ENCODE measurements at places on chromosomes 16 and 17.

- DNase-seq: no peak
Measured at GRCh38 chr17:70379945-70380344, 210.6 kb downstream of the KCNJ2 start.

GRCh38 chr16:3727806-3728381 lies 10.6 kb upstream of the TRAP1 start:
- no peak for DNase-seq

DNA sequence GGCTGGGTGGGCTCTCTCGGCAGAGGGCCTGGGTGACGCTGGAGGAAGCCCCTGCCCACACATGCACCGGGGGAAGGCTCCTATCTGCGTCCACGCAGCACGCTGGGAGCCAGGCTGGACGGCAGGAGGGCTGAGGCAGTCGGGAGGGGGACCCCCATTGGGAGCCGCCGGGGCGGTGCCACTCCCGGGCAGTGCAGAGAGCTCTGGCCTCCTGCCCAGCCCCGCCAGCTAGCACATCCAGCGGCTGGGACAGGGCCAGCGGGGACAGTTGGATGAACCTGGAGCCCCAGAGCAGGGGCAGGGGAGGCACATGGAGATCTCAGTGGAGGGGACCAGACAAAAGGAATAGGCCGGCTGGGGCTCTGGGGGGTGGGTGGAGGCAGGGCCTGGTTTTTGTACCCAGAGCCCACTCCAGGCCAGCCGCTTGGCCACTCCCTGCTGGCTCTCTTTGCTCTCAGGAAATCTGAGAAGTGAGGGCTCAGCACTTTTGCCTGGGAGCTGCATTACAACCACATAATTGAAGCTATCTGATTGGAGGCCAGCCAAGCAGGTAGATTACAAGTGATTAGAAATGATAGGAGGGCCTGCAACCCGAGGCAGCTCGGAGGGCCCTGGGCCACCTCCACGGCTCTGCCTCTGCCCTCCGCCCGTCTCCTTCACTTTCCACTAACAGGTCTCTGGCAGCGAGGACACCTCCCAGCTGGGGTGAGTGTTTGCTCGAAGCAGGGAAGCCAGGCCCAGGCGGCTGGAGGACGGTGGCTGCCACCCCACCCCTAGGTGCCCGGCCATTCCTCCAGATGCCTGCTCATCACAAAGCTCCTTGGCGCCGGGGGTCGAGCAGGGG lies 40.1 kb downstream of the ENGASE start:
- DNase-seq: no peak

DNA sequence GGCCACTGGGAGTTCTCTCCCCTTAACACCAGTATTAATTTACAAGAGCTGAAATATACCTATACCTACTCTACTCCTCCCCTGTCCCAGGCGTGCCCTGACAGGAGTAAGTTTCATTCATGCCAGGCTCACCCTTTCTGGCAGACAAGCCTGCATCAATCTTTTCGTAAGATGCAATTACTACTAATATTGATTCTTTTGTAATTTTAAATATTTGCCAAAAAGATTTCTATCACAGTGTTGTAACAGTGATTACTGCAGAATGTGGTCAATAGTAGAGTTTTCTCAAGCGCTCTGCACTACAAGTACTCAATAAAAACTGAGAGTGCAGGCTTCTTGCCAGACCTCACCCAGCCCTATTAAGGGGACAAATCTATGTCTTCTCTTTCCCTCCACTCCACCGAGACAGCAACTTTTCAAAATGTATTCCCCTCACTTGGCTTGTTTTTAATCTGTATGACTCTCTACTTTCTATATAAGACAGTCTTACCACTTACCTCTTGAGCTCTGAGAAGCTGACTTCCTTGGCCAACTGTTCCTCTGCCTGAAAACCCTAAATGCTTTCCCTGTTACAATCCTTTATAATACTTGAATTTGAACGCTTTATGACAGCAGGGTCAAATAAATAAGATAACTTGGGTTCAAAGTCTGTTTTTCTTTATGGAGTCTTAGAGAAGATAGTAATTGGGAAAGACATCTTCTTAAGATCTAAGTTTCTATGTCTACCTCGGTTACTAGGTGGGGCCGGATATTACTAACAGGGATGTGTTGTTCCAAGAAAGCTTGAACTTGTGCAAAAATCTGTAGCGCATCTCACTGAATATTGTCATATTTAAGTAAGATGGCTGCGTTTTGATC lies at the start of gene TMIGD1:
TMIGD1 (minus strand) TSS at position 555 of the 858 bp plus-strand sequence. CDS start 1,924 bp downstream, outside the sequence.
- DNase-seq: no peak

GRCh38 chr16:88699180-88699579 lies 7.0 kb downstream of the RNF166 start:
- no peak for DNase-seq

GRCh38 chr17:68057531-68057952 lies 22.0 kb downstream of the KPNA2 start:
- no peak for DNase-seq

DNA sequence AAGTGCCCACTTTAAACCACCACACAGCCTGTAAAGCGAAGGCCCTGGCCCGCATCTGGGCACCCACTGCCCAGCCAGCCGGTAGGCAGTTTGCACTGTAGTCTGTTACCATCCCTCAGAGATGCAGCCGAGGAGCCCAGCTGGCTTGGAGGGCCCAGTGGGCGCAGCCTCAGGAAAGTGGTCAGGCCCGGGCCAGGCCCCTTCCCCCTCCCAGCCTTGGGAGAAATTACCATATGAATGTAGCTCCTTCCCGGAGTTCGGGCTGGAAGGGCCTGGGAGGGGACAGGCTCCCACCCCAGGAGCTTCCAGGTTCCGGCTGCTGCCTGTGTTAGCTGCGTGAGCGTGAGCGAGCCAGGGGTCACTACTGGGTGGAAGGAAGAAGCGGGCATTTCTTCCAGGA lies 325.4 kb downstream of the SEC14L1 start:
- DNase-seq: no peak

DNA sequence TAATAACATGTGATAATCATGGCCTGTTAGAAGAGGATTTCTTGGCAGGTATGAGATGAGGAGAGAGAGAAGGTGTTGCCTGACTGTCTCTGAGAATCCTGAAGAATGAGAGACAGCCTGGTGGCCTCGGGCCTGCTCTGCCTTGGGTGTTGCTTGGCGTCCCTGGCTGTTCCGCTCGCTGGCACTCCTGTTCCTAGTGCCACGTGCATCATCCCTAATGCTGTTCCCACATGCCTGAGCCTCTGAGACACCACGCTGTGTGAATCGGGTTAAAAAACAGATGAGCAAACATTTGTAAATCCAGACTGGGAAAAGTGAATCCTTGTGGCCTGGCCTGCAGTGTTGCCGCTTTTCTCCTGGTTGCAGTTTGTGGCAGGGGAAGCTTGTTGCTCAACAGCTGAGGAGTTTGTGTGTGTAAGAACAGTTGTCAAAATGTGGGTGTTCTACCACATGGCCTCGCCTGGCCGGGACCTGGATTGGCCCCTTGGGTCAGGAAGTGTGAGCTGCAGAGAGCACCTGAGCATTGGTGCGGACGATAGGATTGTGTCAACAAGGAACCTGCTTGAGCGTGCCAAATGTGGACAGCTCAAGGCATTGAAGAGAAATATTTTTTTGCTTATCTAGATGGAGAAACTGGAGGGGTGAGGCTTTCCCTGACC lies 22.0 kb downstream of the UBN1 start:
- peak; percentile 13 for DNase-seq

GRCh38 chr16:14608604-14609003 lies 21.5 kb downstream of the PARN start:
- no peak for DNase-seq

GRCh38 chr17:50088952-50089825 lies 6.0 kb upstream of the PDK2 start:
- DNase-seq: no peak

DNA sequence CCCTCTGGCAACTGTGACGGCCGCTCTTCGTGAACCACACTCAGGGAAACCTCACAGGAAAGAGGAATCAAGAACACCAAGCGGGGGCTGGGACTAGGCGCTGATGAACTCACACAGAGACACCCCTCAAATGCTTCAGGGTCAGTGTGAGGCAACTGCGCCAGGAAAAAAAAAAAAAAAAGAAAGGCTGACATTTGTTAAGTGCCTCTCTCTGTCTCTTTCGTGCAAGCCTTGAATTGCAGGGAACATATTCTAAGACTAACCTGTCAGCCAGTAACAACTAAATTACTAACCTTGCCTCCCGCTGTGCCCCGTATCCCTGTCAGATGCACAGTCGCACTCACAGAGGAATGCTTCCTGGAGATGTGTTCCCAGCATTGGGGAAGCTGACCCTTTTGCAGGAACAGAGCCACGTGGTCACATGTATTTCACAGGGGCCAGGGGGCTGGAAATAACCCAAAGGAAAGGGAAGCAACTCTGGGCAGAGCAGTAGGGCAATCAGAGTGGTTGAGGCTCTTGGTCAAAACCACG lies 247.8 kb downstream of the XYLT1 start:
- DNase-seq: peak; percentile 46

DNA sequence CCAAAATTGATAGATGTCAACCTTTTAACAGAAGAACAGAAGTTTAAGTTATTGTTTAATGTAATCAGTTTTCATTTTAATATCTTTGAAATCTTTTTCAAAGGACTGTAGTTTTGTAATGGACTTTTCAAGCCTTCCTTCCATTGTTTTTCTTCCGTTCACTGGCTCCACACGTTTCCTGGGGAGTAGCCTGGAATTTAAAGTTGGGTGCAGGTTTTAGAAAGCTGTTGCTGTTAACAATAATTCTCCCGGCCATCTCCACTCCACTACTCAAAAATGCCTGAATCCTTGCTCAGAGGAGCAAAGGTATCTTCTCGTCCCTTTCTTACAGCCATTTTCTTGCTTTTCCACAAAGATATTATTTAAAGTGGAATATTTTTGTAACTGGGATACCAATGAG lies 4.7 kb upstream of the COQ7 start:
- no peak for DNase-seq

- DNase-seq: peak; percentile 83
Measured at GRCh38 chr17:77444628-77444983, 303.8 kb downstream of the SEC14L1 start.

DNA sequence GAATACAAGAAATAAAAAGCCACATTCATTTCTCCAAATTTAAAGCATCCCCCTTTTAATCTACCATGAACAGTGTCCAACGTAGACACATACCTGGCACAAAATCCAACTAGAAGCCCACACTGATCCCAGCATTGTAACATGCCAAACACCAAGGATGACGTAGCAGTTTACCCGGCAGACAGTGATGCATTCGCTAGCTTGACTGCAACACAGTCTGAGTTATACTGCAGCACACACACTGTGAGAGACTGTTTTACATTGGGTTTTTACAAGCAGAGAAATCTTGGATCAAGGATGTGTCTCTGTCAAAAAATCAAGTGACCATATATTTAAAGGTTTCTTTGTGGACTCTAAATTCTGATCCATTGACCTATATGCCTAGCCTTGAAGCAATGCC lies 74.5 kb upstream of the C17orf78 start:
- no peak for DNase-seq

DNA sequence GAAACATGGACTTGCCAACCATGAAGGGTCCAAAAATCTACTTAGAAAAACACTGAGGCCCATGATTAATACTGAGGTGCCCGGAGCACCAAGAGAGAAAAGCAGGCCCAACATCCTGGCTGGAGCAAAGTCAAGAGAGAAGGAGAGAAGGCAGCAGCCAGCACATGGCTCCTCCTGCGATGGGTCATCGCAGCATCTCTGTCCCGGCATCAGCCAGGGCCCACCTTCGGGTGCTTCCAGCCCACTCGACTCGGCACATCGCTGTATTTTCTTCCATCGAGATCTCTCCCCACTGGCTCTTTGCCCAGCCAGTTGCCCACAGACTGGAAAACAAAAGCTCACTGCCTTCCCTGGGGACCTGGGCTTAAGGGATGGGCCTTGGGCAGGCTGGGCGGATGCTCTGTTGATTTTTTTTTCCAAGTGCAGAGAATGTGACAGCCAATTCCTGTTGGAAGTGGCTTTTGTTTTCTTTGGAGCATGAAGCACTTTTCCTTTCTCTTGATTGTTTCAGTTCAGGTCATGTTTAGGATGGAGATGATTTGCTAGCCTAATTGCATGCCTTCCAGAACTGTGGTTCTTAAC lies 58.1 kb downstream of the CYB5B start:
- peak; percentile 54 for DNase-seq

DNA sequence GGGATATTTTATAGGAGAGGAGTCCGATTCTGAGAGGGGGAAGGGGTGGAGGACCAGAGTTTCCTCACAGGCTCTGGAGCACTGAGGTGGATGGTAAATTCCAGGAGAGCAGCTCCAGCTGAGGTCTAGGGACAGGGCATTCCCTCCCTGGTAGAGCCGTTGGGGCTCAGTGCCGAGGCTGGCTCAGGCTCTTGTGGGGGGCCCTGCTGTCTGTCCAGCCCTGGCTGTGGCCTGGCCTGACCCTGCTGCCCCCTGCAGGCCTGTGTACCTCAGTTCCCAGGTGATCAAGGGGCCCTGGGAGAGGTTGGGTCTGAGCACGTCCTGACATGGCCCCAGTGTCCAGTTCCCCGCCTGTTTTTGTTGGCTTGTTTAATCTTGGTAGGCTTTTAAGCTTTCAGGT lies 16.8 kb downstream of the ZNF750 start:
- DNase-seq: no peak

GRCh38 chr17:36755586-36755985 lies 154.2 kb downstream of the MRM1 start:
- no peak for DNase-seq

- no peak for DNase-seq
Measured at GRCh38 chr17:82017612-82018151, 5.0 kb downstream of the CENPX start.

- DNase-seq: no peak
Measured at GRCh38 chr17:64378890-64379354, 11.7 kb downstream of the PECAM1 start.

DNA sequence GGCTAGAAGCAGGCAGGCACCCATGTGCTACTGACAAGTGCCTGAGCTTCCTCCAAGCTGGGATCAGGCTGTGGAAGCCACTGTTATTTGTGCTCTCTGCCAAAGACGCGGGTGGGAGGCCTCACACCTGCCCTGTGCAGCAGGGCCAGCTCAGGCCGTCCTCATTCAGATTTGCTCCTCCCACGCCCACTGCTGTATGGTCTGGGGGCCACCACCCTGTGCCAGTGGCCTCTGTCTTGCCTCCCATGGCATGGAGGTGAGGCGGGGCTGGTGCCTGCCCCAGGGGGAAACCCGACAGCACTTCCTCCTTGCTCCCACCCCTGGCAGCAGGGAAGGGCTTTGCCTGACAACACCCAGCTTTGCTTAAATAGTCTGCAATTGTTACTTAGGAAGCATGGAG lies 356.5 kb upstream of the CDH8 start:
- DNase-seq: no peak

Measured in left lung (tissue), 14 donors.